ENCODE measurements at places on chromosomes 5 and 9.
A peak's percentile ranks its signal among the peaks of the same experiment; 100 is the strongest.

- DNase-seq, result no peak
Measured at GRCh38 chr5:10904862-10905432, 143.9 kb upstream of the DAP start.

GRCh38 chr5:1545805-1546355 lies 22.1 kb upstream of the LPCAT1 start:
- no peak for DNase-seq

DNA sequence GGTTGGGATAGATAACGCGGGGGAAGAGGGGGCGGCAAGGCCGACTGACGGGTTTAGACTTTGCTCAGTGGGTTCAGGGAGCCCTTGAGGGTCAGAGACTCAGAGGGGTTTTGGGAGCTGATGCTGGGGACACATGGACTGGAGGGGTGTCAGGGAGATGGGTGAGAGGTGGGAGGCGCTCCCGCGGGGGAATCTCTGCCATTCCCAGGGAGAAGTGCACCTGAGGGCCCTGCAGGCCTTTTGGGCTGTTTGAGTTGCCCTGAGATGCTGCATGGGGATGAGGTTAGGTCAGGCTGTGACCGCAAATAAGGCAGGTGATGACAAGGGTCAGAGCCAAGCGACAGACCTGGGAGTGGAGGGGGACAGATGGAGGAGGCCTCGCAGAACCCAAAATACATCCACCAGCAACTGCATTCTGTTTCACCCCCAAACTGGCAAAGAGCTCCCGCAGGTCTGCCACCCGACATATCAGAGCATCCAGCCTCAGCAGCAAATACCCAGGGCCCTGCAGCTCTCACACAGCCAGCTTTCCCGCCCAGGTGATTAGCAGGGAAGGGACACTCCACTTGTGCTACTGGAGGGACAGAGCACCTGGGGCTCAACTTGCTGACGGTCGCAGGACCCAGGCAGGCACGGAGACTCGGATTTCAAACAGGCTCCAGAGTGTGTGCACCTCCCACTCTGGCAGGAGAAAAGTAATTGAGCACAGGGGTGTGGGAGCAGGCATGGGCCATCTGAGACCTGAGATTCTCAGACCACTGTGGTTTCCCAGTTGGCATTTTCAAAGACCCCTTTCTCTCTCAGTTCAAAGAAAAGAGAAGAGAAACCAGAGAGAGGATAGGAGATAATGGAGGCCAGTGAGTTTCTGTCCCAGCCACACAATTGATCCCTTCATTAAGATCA lies 26.4 kb downstream of the TMOD1 start:
- no peak for DNase-seq

- no peak for DNase-seq
Measured at GRCh38 chr5:25641124-25641523, 996.3 kb upstream of the CDH10 start.

- DNase-seq, result peak; percentile 5
Measured at GRCh38 chr5:65359981-65360380, 121.7 kb downstream of the ADAMTS6 start.

DNA sequence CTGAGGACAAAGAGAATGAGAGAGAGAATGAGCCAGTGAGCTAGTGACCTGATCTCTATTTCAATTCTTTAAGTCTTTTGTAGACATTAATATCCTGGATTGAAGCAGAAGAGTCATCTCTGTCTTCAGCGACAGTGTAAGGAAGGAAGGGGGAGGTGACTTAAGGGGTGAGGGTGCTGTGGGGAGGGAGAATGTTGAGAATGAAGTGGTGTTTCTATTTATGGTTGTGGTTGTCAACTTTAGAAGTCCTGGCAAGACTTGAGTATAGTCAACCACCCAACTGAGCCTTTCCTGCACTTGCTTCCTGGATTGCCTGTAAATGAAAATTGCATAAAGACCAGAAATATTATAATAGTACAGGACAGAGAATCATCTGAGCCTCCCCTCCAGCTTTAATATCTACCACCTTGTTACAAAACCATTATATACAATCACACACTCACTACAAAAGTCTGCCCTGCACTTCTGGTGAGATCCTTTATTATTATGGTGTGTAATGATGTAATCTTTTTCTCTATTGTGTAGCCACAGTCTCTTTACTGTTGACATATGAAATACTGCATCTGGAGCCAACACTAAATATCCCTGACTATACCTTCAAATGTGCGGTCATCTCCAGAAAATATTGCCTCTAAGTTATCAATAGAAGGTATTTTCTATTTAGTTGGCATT lies 91.7 kb downstream of the NTRK2 start:
- no peak for DNase-seq

DNA sequence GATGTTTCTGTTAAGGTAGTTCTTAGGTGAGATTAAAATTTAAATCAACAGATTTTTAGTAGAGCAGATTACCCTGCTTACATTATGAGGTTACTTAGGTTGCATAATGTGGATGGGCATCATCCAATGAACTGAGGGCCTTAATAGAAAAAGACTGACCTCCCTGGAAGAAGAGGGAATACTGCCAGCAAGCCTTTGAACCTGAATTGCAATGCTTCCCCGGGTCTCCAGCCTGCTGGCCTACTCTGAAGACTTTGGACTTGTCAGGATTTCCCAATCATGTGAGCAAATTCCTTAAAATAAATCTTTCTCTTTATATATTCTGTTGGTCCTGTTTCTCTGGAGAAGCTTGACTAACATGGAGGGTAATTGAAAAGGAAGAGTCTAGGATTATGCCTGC lies 542.1 kb upstream of the ARRDC3 start:
- no peak for DNase-seq

- DNase-seq, result no peak
Measured at GRCh38 chr9:110975969-110976368, 62.3 kb downstream of the LPAR1 start.

GRCh38 chr9:96116275-96117064 lies 185.5 kb downstream of the HSD17B3 start:
- DNase-seq, result no peak

- no peak for DNase-seq
Measured at GRCh38 chr9:93324191-93324834, 127.2 kb upstream of the FAM120A start.

GRCh38 chr9:70123695-70124094 lies 80.0 kb downstream of the MAMDC2 start:
- no peak for DNase-seq

DNA sequence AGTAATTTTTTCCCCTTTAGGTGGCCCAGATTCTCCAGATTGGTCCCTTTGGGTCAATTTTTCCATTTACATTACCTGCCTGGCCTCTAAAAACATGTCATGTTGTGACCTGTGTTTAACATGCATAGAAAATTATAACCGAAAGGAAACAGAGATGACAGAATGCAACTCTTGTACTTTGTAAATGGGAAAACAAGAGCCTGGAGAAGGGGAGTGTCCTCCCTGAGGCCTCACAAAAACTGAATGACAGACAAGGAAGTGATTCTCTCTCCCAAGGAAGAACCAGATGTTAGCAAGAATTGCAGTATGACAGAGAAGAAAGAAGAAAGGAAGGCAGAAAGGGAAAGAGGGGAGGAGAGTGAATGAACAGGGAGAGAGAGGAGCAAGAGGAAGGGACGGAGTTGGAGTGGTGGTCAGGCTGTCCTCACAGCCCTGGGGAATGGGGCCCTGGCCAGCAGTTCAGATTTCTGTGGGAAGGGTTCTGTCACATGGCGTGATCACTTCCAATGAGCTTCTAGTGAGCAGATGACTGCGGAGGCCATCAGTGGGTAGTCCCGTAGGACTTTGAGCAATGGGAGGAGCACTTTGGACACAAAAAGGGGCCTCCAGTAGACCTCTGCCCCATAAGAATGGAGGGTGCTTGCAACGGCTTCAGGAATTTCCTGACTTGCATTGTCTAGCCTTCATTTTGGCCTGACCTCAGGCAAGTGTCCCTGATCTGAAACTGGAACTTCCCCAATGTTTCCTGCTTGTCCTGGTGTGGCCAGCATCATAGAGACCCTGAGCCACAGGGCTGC lies 31.6 kb downstream of the ABLIM3 start:
- no peak for DNase-seq

DNA sequence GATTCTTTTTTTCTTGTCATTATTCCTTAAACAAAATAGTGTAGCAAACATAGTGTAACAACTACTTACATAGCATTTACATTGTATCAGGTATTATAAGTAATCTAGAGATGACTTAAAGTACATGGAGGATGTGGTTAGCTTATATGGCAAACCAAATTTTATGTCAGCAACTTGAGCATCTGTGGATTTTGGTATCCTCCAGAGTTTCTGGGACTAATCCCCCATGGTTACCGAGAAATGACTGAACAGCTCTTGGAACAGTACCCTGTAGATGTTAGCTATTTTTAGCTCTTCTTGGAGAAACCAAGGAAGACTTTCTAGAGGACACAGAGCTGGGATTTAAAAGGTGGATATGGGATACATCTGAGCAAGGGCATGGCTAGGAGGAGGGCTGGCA lies 157.6 kb upstream of the KLF4 start:
- no peak for DNase-seq

GRCh38 chr5:93249651-93250289 lies 331.2 kb downstream of the NR2F1-AS1 start:
- peak; percentile 71 for DNase-seq

DNA sequence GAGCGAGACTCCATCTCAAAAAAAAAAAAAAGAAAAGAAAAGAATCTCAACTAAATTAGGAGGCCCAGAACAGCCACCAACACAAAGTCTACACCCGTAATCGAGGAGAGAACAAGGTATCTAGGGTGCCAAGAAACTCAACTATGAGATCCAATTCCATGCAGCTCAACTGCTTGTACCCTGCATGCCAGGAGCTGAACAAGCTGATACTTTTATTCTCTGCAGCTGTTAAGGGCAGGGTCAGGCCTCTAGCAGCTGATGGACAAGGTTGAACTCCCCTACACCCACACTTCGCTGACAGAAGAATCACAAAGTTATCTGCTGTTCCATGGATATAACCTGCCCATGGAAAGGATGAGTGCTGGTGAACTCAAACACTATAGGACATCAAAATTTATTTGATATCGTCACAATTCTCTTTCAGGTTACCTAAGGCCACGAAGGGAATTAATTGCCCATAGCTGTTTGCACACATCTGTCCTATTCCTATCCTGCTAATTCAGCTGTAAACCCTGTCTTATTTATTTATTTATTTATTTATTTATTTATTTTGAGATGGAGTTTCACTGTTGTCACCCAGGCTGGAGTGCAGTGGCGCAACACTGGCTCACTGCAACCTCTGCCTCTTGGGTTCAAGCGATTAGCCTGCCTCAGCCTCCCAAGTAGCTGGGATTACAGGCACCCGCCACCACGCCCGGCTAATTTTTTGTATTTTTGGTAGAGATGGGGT lies 20.7 kb downstream of the UBAP2 start:
- DNase-seq, result no peak

DNA sequence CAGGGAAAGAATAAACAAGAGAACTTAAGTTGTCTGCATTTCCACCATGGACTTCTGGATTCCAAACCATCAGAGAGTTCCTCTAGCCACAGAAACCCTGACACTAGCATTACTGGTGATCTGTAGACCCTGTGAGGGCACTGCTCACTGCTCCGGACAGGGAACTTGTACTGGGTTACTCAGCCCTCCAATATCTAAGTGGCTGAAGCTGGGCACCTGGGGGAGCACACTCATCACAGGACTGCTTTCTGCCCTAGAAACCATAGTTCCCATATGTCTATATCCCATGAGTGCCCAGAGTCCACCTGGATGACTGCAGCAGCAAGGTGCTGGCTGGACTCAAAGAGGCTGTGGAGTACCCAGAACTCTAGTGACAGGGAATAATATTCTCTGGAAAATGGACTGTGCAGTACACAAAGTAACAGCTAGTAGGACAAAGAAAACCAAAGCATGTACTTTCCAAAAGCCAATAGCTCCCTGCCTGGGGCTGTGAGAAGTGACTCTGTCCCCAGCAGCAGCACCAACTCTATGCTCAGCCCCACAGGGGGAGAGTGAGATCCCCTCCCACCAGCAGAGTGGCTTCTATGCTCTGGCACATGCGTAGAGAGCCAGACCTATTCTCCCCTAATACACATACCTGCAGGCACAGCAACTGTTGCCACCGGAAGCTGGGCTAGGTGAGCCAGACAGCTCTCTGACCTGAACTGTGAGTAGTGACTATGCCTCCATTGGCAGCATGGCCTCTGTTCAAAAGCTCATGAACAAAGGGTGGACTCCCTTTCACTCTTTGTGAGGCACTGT lies 472.9 kb upstream of the FTMT start:
- DNase-seq, result no peak

DNA sequence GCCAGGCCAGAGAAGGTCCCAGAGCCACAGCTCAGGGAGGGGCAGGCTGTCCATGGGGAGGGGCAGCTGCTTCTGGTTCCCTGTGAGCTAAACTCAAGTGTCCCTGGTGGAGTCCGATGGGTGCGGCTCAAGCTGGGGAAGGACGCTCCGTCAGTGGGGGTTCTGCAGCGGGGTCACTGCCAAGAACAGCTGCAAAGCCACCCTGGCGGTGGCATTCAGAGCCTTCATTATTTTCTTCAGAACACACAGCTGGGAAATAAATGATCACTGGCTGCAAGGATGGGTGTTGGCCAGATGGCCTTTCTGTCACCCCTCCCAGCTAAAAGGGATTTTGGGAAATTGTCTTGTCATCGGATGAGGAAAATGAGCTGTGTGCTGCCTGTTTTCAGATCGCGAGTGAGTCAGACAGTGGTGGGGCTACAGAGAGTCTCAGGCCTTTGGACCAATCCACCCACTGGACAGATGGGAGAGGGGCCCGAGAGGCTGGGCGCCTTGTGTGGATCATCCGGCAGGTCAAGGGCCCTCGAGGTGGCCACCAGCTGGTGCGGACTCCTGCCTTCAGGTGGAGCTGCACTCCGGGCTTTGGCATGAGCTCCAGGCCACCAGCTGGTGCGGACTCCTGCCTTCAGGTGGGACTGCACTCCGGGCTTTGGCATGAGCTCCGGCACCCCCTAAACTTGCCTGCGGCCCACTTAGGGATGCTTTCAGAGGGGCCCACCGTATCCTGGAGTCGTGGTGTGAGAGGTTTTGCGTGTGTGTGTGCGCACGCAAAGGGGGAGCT lies 17.9 kb upstream of the GFPT2 start:
- DNase-seq, result no peak

DNA sequence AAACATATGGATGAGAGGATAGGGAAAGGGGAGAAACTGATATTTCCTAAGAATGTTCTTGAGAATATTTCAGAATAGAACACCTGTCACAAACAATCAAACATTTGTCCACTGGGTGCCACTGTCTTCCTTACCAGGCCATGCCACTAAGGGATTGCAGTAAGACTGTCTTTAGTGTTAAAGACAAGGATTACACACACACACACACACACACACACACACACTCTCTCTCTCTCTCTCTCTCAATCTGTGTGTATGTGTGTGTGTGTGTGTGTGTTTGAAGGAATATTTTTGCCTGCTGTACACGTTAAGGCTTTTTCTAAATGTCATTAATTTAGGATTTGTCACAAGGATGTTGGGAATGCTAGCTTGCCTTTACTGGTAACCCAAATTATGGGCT lies 54.4 kb downstream of the CCDC192 start:
- DNase-seq, result peak; percentile 29

DNA sequence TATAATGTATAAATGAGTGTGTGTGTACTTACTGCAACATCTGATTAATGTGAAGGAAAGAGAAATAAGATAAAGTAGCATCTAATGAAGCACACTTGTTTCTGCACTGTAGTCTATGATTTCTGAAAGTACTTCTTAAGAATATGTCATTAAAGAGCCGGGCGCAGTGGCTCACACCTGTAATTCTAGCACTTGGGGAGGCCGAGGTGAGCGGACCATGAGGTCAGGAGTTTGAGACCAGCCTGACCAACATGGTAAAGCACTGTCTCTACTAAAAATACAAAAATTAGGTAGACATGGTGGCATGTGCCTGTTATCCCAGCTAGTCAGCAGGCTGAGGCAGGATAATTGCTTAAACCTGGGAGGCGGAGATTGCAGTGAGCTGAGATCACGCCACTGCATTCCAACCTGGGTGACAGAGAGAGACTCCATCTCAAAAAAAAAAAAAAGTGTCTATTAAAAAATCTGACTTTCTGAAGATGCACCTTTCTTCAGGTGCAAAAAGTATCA lies 556.9 kb downstream of the PTPRD start:
- DNase-seq, result no peak

All from NCI-H1694 treated with DMSO at 0.1 percent for 48 hours (cell line).